ENCODE measurements at places on chromosomes 7 and 10.

DNA sequence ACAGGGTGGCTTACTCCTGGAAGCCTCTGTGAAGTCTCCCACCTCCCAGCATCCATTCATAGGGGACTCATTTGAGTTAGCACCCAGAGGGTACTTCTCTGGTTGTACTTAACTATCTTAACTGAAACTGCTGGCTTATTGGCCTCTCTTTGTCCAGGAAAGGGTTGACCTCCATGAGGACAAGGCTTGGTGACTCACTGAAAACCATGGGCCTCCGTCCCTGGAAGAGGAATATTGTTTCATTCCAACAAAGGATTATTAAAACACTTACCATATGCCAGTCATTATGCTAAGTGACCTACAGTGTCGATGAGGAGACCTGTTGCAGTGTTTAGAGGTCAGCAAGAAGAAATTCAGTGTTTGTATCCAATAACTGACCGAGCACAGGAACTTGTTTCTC lies 175.9 kb downstream of the PLPP4 start:
- no peak for DNase-seq

- no peak for DNase-seq
These were observed 75.0 kb upstream of the AFAP1L2 start for GRCh38 chr10:114479307-114479706.

GRCh38 chr7:1720326-1720725 lies 50.2 kb downstream of the ELFN1 start:
- DNase-seq = no peak

DNA sequence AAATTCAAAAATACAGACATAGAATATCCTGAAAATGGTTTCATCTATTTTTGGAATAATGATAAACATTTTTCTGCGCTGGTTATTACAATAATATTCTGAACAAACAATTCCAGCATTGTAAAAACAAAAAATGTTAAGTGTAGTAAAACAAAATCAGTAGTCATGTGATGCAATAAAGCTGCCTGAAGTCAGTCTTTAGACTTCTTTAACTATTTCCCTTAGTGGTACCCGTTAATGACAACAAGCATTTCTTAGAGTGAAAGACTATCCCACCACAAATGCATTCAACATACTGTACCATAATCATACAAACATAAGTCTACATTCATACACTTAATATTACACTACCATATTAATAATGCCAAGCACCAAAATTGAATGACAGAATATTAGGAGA lies 1.6 kb downstream of the SKAP2 start:
- no peak for DNase-seq

GRCh38 chr7:96526496-96526895 lies 183.2 kb downstream of the SEM1 start:
- DNase-seq = no peak

All from T-helper 1 cell (primary cell).